ENCODE measurements at places on chromosomes 1 and 21.

DNA sequence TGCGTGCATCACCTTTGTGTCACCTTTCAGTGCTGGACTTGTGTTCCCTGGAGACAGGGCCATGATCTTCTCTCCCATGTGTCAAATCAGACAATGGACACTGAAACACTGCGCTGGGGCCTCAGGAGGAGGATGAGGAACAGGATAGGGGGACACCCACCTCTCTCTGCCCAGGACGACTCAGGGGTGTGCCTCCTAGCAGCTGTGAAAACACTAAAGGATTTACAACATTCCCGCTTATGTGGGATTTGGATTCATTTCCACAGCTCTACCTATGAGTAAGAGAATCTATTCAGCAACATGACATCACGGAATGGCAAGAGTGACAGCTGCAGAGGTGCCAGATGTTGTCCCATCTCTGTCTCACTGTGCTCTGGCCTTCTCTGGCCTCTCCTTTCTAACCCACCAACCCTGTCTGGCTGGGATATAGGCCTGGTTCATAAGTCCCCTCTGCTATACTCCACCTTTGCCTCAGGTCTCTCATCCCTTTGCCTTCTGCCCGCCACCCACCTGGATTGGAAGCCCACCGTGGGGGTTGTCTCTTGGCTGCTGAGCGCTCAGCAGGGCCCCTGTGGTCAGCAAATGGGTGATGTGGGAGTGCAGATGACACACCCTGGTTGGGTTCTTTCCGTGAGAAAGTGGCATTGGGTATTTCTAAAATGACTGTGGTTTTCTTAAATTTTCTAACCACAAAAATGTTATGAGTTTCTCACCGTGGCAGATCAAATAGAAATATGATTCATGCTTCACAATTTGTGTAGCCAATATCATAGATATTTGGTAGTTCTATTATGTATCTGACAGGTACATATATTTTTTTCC is 47.1 kb upstream of the TLR5 start:
- peak; percentile 87 for DNase-seq

- DNase-seq: no peak
These were observed 172.2 kb upstream of the C8B start for GRCh38 chr1:57137980-57138379.

- DNase-seq: no peak
These were observed at the start of gene SH3D21 for GRCh38 chr1:36306210-36306901. TSS of gene SH3D21 (plus strand) at chr1:36306368. CDS start at chr1:36306421, 53 bp downstream.

- DNase-seq: peak; percentile 56
These were observed 819 bp upstream of the GPR3 start for GRCh38 chr1:27391511-27392095.

- DNase-seq: no peak
These were observed 27.8 kb upstream of the CCSAP start for GRCh38 chr1:229370601-229371021.

GRCh38 chr1:113870778-113871177 is 734 bp downstream of the PTPN22 start:
- DNase-seq: no peak

- DNase-seq: peak; percentile 55
These were observed 18.9 kb downstream of the PGBD2 start for GRCh38 chr1:248924696-248925532.

GRCh38 chr1:95093296-95093695 is 20.5 kb upstream of the ALG14 start:
- no peak for DNase-seq

DNA sequence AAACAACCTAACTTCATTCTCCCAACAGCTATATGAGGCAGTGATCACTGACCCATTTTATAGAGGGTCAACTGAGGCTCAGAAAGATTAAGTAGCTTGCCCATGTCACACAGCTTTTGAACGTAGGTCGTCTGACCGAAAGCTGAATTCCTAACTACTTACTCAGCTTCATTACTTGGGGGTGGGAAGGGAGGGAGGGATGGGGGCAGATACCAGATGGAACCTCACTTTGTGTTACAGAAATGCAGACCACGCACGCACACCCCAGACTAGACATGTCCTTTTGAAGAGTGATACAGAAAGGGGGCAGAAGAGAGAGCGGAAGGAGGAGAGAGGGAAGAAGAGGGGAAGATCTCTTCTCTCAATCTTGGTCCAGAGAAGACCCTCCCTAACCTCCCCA is 2.3 kb downstream of the ADGRB2 start:
- peak; percentile 82 for DNase-seq

DNA sequence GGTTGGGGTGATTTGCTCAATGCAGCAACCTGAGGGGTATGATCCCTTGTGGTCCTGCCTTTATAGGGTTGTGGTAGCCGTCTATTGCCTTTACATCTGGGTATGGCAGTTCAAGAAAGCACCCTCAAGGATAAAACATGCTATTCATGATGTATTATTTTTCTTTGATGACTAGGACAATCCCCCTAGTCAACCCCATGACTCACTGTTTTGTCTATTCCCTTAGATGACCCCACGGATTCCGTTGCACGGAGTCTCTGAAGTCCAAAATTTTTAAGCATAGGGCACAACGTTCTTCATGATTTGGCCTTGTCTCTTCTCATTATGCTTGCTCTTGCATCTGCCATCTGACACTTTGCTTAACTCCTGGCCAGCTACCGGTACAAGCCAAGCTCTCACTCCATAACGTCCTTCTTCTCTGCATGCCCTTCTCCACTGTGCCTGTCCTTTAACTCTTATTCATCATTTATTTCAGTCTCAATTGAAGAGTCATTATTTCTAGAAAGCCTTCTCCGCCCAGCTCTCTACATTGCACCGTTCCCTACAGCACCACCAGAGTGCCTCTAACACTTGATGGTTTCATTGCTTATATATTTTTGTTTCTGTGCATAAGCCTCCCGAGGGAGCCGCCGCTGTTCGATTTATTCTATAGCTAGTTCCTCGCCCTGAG is 838 bp upstream of the DISP1 start:
- DNase-seq: peak; percentile 49

- no peak for DNase-seq
These were observed 44.0 kb downstream of the FAM163A start for GRCh38 chr1:179786815-179787685.
